ENCODE measurements at places on chromosomes 11 and 22.

DNA sequence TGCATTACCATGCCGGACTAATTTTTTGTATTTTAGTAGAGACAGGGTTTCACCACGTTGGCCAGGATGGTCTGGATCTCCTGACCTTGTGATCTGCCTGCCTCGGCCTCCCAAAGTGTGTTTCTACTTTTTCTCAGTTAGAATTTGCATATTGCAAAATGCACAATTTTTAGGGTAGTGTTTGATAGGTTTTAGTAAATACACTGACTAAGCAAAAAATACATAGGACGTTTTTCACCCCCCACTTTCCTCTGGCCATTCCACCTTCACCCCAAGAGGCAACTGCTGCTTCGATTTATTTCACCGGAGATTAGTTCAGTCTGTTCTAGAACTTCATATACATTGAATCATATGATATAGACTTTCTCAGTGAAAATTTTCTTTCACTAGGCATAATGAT, 1269.1 kb downstream of the TBC1D22A start:
- no peak for DNase-seq

DNA sequence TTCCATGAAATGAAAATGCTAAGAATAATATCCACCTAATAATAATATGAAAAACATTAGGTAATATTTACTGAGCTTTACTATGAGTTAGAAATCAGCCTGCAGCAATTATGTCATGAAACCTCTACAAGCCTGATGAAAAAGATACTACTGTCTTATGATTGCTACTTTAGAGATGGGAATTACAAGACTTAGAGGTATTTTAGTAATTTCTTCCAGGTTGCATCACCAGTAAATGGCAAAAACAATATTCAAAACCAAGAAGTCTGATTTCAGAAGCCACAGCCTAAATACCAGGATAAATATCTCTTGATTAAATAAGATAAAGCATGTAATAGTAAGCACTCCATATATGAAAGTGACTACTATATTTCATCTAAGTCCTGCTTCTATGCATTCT, 13.8 kb downstream of the OR5B21 start:
- DNase-seq: no peak

DNA sequence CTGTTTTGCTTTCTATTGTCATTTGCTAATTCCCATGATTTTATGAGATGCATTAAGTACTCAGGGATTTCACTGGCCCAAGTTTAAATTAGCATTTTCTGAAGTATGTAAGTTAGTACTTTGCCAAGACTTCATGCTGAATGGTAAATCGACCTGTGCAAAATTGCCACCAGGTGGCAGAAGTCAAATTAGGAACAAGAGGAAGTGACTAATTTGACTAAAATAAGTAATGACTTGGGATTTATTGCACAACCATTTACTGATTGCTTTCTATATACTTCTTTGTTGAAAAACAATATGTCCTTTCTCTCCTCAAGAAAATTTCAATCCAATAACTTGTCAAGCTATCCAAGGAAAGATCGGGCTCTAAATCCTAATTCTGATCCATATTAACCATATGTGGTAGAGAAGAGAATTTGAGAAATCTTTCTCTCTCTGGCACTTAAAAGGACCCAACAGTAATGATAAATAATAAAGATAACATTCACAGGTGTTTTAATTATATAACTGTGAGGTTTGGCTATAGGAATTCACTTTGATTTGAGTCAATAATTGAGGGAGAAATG, 253.7 kb upstream of the CHORDC1 start:
- peak; percentile 15 for DNase-seq

- DNase-seq: no peak
Measured at GRCh38 chr11:16669799-16670415, 68.5 kb upstream of the C11orf58 start.

- no peak for DNase-seq
Measured at GRCh38 chr11:20620988-20621387, 21.6 kb downstream of the SLC6A5 start.
